Activated CD4-positive, alpha-beta T cell treated with anti-CD3 and anti-CD28 coated beads, Interleukin-2, amount 50 U/mL, for 24 hours (primary cell): ENCODE measurements at places on chromosomes 3 and 15.

DNA sequence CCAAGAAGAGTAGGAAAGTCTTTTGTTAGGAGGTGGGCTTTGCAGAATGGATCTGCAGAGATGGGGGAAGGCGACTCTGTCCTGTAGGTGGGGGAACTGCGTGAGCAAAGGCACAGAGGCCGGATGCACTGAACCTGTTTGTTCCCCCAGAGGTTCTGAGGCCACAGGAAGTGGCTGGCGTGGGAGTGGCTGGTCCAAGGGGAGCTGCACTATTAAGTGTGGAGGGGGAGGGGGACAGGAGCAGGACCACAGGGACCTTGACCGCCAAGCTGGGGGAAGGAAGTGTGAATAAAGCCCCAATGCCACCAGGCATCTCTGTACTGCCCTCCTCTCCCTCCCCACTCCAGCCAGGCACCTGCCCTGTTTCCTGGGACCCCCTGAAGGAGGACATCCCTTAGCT is 51.8 kb downstream of the CYP11A1 start:
- no peak for DNase-seq

GRCh38 chr3:63912768-63913588 is 795 bp upstream of the SCAANT1 start:
- DNase-seq = peak; percentile 35

DNA sequence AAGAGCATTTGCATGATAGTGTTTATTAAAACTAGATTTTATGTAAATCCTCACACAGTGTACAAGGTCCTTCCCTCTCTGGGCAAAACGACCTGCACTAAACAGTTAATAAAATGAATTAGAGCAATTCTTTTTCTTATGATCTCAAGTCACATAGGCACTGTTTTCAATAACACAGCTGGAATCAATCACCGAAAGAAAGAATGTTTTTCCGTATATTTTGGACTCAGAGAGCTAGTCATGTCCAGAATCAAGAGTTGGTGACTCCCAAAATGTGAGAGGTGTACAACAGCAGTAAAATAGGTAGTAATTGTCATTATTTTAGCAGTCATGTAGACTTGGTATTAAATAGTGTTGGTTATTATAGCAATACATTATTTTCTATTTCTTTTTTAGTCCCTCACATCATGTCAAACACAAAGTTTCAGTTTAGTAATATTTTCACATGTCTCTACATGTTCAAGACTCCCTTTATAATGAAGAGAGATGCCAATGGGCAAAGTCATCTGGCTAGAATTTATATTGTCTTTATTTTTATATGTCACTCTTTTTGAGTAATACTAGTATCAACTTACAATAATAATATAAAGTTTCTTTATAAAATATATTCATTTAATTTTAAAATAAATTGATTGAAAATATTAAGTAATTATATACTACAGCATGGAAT is 448.6 kb upstream of the CDIN1 start:
- no peak for DNase-seq

- DNase-seq = no peak
These were observed 36.0 kb downstream of the CCDC54 start for GRCh38 chr3:107413264-107413663.

- no peak for DNase-seq
These were observed 5.0 kb downstream of the SLC12A8 start for GRCh38 chr3:125207507-125207906.

DNA sequence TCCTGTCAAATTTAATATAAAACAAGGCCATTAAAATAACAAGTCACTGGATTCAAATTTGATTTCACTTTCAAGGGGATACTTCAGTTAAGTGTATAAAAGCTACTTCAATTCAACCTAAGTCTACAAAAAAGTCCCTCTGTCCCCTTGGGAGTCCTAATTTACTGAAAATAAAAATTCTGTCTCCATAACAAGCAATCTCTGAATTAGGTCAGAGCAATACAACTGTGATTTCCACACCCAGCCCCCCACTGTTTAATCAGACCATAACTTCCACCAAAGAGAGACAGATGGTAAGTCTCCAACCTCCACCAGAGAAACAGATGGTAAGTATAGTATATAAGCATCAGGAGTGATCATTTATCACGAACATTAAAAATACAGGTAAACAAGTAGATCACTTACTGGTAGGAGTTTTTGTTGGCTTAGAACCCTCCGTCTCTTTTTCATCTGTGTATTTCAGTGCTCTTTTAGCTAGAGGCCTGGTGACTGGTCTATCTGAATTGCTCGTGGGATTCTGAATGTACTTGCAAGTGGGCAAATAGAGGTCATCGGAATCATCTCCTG is 12.1 kb downstream of the SGO1 start:
- no peak for DNase-seq
